Stimulated activated CD4-positive, alpha-beta T cell treated with anti-CD3 and anti-CD28 coated beads, Interleukin-2, amount 100 ng/mL, for 4 hours (primary cell): ENCODE measurements at places on chromosomes 4 and X.

DNA sequence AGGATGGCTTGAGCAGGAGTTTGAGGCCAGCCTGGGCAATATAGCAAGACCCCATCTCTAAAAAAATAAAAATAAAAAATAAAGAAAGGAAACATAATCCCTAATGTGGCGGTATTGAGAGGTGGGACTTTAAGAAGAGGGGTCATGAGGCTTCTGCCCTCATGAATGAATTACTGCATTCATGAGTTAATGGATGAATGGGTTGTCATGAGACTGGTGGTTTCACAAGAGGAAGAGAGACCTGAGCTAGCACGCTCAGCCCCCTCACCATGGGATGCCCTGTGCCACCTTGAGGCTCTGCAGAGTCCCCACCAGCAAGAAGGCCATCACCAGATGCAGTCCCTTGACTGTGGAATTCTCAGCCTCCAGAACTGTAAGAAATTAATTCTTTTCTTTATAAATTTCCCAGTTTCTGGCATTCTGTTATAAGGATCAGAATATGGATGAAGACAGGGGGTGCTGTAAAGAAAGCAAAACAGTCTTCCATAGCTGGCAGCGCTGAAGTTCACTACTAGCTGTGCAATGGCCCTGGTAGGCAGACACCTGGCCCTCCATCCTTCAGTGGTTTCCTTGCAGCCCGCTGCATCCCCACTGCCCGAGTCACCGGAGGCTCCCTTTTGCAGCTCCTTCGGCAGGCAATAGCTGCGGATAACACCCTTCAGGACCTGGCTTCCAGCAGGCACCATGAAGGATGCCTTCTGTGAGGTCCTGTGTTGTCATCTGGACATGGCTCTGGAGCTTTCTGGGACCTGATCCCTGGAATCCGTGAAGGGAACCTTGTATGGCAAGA is 44.8 kb upstream of the NSG1 start:
- no peak for DNase-seq

GRCh38 chr4:184409911-184410692 is 64.2 kb downstream of the IRF2 start:
- DNase-seq = peak; percentile 23

DNA sequence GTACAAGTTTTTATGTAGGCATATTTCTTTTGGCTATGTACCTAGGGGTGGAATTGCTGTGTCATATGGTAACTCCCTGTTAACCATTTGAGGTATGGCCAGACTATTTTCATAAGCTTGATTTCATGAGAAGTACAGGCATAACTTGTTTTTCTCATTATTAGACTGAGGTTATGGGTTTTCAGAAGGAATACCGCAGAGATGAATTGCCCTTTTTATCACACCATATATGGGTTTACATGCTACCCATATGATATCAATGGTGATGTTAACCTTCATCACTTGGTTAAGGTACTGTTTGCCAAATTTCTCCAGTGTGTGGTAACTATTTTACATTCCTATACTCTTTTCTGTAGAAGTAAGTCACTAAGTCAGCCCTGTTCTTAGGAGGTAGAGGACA is 23.5 kb downstream of the RAB40A start:
- DNase-seq = no peak

GRCh38 chrX:46913667-46914066 is 1.4 kb downstream of the JADE3 start:
- no peak for DNase-seq

GRCh38 chrX:19057856-19058255 is 64.4 kb downstream of the ADGRG2 start:
- no peak for DNase-seq
